ENCODE measurements at places on chromosomes 1 and 21.

- DNase-seq, result no peak
These were observed 43.5 kb downstream of the RRAGC start for GRCh38 chr1:38815903-38816627.

DNA sequence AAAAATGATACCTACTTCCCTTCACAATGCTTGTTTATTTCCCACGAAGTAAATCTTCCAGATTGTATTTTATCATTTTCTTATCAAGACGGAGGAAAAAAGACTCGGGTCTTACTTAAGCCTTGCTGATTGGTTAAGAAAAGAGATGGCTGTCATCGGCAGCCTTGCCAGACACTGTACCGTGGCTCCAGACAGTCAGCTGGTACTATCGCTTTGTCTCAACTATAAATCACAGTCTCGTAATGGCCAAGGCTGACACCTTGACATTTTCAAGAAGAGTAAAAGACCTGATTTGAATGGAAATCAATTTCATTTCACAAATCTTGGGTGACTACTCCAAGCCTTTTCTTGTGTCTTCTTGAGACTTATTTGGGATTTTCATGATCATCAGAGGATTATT, 868.0 kb downstream of the USP25 start:
- DNase-seq, result no peak

DNA sequence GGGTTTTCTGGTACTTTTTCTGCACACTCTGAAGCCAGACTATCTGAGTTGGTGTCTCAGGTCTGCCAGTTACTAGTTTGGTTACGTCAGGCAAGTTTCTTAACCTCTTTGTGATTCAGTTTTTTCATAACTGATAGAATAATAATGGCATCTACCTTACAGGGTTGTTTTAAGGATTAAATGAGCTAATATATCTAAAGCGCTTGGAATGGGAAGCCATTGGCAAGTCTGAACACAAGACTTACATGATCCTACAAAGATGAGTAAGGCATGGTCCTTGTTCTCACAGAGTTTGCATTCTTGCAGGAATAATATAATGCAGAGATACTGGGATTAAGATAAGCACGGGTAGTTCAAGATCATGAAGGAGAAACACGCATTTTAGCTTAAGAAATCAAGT, 9.2 kb upstream of the DENND2D start:
- DNase-seq, result no peak

DNA sequence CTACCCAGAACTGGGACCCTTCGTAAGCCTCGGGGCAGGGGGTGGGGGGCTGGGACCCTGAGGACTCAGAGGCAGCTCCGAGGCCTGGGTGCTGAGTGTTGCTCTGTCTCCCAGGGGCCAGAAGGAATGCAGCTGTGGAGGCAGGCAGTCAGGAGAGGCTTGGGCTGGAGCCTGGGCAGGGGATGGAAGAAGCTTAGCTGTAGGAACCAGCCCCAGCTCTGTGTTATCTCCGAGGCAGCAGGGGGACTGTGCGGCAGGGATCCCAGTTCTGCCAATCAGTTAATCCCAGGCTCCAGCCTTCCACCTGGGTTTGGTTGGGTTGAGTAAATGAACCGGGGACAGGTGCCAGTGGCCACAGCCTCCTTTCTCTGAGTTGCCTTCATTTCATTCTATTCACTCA, 8.2 kb upstream of the GRIK3 start:
- DNase-seq, result no peak

DNA sequence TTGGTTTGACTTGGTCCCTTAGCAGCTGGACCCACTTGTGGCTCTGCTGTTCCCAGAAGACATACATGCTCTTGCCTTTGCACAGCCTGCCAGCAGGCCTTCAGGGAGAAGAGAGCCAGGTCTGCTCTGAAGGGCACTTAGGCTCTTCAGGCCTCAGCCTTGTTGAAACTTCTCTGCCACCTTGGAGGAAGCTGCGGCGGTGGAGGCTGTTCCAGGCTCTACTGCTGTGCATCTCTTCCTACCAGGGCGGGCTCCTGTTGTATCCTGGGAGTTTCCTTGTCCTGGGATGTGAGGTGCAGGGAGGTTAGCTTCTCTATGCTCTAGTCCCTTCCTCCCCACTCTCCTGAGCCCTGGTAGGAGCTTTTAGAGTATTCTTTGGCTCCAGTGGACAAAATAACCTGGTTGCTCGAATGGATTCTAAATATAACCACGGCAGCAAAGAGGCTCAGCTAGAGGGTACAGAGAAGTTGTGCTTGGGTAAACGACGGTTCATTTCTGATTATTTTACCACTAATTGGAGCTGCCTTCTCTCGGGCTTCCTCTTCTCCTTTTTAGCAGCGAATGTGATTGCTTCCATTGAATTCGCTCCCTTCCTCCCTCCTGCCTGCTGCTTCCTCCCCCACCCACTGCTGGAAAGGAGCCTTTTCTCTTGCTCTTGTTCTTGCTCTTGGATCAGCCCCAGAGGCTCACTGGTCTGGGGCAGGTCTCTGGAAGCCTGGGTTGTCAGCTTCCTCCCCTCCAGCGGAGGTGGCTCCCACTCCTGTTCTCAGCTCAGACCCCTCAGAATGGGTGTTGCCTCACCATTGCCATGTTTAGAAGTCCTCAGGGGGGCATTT, 126.6 kb upstream of the CACNA1E start:
- no peak for DNase-seq

- no peak for DNase-seq
These were observed 199.4 kb downstream of the FOXD2 start for GRCh38 chr1:47637111-47637685.

DNA sequence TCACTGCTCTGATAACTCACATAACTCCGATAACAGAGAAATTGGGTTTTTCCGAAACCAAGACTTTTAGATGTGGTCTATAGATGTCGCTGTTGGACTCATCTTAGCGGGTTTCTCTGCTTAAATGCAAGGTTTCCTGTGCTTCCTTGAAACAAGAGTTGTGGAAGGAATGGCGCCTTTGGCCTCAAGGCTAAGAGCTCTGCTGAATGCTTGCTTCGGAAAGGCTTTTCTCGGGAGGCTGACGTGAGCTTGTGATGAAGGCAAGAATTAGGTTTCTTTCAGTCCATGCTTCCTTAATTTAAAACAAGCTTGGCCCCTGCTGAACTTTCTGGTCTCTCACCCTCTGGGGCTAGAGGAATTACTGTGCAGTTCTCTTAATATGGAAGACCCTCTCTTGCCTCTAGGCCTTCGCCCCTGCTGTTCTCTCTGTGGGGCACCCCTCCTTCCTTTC, 113.5 kb downstream of the MAP3K21 start:
- no peak for DNase-seq

GRCh38 chr1:92623187-92623778, 136.6 kb upstream of the GFI1 start:
- DNase-seq, result no peak

DNA sequence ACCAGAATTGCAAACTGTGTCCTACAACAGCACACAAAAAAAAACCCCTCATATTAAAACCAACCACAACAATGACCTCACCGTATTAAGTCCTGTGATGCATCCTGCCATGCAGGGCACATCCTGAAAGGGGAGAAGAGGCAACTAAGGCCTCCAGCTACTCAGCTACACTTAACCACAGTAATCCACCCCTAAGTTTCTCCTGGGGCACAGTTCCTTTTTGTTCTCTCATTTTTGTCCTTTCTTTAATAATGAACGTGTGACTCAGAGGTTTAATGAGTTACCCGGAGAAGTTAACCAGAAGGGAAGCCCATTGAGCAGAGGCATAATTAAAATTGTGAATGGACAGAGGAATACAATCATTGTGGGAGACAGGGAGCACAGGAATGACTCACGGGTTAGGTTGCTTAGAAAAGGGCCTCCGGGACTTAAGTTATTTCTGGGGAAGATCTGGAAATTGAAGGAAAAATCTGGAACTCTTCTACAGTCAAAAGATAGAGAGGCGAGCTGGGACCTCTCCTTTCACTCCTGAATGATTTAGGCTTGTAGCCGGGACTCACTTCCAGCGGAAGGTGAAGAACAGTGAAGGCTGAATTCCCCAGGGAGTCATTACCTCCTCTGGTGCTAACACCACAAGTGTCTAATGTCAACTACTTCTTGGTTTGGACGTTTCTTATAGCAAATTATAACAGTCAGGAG, 36.9 kb upstream of the HIVEP3 start:
- DNase-seq, result no peak

DNA sequence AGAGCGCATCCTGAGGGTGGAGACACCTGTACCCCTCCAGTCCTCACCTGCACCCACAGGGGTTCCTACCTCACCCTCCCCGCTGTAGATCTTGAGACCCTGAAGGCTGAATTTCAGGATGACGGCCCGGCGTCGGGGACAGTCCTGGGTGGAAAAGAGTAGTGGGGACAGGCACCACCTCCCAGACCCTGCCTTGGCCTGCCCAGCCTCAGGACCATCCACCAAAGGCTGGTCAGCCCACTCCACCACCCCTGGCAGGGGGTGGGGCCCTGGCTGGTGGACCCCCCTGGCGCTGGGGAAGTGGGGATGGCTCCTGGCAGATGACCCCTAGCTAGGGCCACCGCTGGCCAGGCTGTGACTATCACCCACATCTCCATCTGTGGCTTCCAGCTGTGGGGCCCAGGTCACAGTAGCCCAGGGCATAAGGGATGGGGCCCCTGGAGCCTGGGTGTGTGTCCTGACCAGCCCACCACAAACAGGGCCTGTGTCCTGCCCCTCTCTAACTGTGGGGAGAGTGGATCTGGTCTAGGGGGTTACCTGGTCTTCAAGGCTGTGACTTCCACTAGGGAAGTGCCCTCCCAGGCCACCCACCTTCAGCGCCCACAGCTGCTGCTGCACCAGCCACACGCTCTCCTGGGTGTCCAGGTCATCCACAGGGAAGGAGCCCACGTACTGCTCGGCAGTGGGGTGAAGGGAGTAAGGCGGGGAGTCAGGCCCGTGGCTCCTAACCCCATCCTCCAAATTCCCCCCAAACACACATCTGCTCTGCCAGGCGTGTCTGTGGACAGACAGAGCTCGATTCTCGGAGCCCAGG, 5.4 kb downstream of the SH2D5 start:
- no peak for DNase-seq

DNA sequence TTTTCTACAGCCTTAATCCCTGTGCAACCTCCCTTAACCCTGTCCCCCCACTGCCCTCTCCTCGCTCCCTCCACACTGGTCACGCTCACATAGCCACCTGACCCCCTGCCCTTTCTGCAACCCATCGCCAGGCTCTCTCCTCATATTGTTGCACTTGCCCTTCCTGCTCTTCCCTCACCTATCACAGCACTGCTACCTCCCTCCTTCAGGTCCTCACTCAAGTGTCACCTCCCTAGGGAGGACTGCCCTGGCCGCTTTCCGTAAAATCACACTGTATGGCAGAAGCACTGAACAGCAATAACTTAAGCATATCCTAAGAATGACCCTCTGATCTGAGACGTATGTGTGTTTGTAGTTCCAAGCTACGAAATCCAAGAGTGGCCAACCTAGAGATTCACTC, 406.0 kb downstream of the SIPA1L2 start:
- DNase-seq, result no peak

- DNase-seq, result no peak
These were observed 149.5 kb downstream of the ZBTB18 start for GRCh38 chr1:244200596-244200995.

- no peak for DNase-seq
These were observed 93.8 kb downstream of the LAMC2 start for GRCh38 chr1:183279835-183280234.

- DNase-seq, result no peak
These were observed 27.4 kb downstream of the KCNA3 start for GRCh38 chr1:110647254-110647891.

DNA sequence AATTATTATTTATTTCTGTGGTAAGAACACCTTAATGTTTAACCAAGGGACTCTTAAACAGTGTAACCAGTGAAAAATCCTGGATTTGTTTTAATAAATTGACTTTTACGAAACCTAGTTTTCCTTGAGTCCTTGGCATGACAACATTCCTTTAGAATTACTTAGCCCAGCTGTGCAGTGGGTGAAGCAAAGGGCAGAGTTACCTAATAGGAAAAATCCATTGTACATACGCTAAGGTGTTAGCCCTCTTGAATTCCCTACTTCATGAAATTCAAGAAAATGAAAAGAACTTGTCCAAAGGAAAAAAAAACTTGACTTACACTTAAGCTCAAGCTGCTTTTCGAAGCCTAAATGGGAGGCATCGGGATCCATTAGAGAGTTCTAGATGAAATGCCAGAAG, 852.0 kb upstream of the ADAMTS5 start:
- DNase-seq, result no peak

- no peak for DNase-seq
These were observed 43.3 kb downstream of the LRRC53 start for GRCh38 chr1:74468982-74469603.

GRCh38 chr1:234745844-234746797, 136.1 kb upstream of the IRF2BP2 start:
- DNase-seq, result no peak

GRCh38 chr1:89952605-89953130, 42.2 kb upstream of the ZNF326 start:
- no peak for DNase-seq

- no peak for DNase-seq
These were observed 47.4 kb downstream of the ECE1 start for GRCh38 chr1:21242846-21243245.

DNA sequence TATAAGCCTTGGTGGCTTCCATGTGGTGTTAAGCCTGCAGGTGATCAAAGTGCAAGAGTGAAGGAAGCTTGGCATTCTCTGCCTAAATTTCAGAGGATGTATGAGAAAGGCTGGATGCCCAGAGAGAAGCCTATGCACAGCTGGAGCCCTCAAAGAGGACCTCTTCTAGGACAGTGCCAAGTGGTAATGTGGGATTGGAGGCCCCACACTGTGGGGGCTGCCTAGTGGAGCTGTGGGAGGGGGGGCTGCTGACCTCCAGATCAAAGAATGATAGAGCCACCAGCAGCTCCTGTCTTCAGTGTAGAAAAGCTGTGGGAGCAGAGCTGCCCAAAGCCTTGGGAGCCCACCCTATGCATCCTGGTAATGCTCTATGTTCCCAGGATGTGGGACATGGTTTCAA, 1512.7 kb upstream of the TPTE start:
- no peak for DNase-seq

DNA sequence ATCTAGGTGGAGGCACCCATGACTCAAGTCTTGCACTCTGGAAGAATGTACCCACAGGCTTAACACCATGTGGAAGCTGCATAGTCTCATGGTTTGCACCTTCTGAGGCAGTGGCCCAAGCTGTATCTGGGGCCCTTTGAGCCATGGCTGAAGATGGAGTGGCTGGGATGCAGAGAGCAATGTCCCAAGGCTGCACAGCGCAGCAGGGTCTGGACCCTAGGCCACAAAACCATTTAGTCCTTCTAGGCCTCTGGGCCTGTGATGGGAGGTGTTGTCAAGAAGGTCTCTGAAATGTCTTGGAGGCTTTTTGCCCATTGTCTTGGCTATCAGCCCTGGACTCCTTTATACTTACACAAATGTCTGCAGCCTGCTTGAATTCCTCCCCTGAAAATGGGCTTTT, 21.4 kb upstream of the FCRL3 start:
- no peak for DNase-seq

- DNase-seq, result no peak
These were observed 11.8 kb upstream of the RPL5 start for GRCh38 chr1:92820024-92820423.

- no peak for DNase-seq
These were observed 742 bp upstream of the HSPA13 start for GRCh38 chr21:14383596-14384180.

- no peak for DNase-seq
These were observed 4.0 kb downstream of the SOX13 start for GRCh38 chr1:204076891-204077290.

GRCh38 chr1:11930571-11931445, 3.7 kb upstream of the PLOD1 start:
- DNase-seq, result no peak
